ENCODE measurements at places on chromosomes 6 and 20.

DNA sequence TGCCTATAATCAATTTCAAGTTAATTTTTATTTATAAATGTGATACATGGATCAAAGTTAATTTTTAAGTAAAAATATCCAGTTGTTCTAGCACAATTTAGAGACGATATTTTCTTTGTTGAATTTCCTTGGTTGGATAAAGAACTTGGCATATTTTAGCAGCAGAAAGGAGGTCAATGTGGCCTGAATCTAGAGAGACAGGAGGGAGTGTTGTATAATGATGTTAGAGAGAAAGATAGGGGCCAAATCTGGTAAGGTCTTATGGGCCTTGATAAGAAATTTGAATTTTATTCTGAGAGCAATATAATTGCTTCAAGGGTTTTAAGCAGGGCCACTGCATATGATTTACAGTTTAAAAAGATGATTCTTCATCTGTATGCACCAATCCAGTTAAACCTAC lies 79.4 kb upstream of the OGFRL1 start:
- no peak for DNase-seq

DNA sequence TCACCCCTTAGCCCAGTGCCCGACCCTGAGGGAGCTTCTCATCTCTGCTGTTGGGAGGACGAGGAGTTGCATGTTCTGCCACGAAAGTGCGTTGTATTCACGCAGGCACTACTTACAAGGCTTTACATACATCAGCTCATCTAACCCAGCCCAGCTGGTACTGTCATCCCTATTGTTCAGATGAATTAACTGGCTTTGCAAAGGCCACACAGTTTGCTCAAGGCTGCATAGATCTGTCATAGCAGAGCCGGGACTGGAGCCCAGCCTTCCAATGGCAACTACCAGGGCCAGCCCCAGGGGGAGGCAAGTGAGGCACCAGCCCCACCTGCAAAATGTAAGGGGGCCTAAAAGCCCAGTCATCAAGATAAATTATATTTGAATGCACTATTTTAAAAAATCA lies 257.6 kb downstream of the NFATC2 start:
- DNase-seq: no peak

GRCh38 chr6:26027491-26028211 lies 59.6 kb upstream of the HFE start:
- no peak for DNase-seq

- no peak for DNase-seq
These were observed 13.4 kb downstream of the NAPB start for GRCh38 chr20:23407781-23408464.

DNA sequence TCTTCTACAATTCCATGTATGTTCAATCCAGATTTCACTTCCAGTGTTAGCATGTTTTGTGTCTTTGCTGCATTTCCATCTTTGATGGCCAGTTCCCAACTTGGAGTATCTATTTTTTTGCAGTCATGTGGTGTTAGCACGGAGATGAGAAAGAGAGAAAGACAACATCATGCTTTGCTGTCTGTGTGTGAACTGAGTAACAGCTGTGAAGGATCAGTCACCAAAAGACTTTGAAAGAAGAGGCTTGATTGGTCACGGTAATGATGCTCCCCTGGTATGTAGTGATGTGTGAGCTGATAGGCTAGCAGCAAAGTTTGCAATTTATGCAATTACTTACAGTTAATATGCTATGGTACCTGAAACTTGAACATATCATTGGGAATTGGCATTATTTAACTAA lies 731.3 kb upstream of the NRSN1 start:
- DNase-seq: no peak

- DNase-seq: no peak
These were observed 457.9 kb upstream of the PTCHD4 start for GRCh38 chr6:48568856-48569255.

- no peak for DNase-seq
These were observed 324.7 kb upstream of the JARID2 start for GRCh38 chr6:14921170-14921569.

DNA sequence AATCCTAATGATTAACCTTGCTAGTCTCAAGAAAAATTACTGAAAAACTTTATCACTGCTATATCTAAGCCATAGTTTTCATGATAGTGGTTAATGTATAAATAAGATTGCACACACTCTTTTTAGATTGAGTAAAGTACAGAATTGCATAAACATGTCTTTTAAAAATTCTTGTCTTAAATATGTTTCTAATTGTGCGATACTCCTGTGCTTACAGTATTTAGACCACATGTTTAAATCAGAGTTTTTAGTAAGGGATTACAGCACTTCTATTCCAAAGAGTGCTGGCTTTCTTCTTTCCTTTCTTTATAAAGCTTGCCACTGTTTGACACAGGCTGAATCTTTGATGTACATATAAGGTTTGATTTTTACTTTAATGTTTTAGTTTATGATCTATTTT lies 36.8 kb upstream of the RGS17 start:
- no peak for DNase-seq

DNA sequence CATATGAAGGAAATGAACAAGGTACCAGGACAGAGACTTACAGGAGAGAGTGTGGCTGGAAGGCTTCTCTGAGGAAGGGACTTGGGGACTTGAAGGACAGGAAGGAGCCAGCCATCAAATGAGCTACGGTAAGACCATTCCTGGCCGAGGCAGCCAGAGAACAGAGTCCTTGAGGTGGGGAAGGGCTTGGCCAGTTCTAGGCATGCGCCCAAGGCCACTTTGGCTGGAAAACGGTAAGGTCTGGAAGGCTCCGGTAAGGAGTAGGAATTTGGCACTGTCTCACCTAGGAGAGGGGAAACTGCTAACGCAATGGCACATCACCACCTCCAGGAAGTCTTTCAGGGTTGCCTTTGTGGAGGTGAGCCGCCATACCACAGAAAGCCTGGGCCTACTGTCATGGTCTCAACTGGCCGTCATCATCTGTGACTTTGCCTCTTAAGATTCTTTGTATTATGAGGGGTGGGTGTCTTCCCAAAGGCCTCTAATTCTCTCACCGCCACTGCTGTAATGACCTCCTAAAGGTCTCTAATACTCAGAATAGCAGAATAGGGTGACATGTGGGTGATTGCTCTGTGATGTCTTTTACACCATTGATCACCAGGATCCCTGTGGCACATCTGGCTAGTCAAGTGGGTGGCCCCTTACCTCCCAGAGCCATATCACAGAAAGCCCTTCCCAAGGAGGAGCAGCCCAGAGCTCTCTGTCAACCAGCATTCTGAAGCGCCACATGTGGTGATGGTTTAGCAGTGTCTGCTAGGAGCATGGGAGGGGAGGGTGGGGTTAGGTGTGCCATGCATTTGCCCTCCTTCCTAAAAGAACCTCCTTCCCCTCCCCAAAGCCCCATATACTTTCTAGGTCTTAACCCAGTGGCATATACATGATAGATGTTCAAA lies 17.7 kb upstream of the STX16 start:
- DNase-seq: no peak

- DNase-seq: no peak
These were observed 21.2 kb upstream of the PYGB start for GRCh38 chr20:25226433-25227316.

GRCh38 chr6:113511100-113511499 lies 346.0 kb upstream of the MARCKS start:
- DNase-seq: no peak

GRCh38 chr20:31861385-31862156 lies 8.8 kb downstream of the DUSP15 start:
- peak; percentile 62 for DNase-seq

DNA sequence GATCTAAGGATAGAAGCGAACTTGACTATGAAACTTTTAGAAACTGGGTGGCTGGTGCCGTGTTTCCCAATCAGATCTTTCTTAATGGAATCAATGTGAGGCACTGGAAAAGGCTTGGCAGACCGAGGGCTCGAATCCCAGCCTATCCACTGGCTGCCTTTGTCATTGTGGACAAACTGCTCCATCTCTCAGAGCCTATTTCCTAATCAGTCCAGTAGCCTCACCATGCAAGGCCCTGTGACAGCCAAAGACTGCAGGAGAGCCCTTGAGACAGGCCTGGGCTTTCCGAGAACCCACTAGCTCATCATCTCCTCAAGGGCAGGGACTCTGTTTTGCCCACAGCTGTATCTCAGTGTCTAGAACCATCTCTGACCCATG lies 43.4 kb downstream of the SPDEF start:
- DNase-seq: no peak

DNA sequence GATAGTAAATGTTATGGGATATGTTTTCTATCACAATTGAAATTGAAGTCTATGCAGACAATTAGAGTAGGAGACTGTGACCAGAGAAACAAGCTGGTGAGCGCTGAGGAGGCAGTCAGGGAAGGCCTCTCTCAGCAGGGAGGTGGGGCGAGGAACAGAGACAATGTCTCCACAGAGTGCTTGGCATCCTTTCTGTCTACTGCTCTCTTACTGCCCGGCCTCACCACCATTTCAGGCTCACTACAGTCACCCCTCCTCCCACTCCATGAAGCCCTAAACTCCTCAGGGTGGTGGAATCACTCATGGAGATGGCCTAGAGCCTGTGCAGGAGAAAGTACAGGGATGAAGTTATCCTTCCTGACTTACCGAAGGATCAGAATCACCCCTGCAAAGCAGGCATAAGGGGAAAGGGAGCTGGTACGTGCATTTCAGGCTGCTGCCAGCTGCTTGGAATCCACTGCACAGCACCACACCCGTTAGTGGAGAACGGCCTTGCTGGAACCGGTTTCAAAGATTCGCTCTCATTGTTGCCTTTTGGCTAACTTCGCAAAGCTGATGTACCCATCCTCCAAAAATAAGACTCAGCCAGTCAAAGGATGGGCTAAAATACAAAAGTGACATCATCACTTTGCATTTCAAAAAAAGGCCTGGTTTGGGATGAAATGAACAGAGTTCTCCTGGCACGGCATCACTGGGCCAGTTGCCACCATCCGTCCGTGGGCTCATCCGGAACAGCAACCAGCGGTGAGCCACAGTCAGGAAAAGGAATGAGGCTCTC lies 67.3 kb downstream of the SLC22A23 start:
- DNase-seq: no peak

DNA sequence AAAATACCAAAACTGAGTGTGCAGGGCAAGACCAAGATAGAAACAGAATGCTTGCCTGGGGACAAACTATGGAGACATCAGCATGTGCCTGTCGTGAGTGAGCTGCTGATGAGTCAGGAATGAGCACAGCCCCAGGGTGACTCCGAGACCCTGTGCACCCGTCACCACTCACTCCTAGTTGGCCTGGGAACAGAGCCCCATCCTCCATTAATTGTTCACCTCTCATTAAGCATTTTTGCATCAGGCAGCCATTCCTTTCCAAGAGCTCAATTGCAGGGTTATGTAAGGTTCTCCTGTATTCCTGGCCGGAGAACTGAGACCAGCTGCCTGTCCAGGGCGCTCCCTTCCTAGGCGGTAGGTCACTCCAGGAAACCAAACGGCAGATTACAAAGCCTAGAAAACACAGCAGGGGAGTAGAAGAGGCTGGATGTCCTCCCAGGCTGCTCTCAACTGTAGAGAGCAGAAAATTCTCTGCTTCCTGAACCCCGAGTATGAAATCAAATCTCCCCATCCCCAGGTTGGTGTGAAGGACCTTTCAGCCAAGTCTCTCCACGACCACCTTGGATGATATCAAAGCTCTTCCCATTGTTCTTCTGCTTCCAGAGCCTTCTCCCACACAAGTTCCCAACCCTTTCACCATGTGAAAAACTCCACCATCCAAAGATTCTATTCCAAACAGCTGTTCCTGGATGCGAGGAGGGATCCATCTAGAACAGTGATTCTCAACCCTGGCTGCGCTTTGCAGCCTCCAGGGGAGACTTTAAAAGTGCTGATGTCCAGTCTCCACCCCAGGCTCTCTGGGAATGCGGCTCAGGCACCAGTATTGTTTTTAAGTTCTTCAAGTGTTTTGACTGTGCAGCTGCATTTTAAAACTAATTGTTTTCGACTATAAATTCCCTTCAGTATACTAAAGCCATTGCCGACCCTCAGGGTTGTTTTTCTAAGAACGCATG lies 532.6 kb upstream of the JARID2 start:
- DNase-seq: no peak

DNA sequence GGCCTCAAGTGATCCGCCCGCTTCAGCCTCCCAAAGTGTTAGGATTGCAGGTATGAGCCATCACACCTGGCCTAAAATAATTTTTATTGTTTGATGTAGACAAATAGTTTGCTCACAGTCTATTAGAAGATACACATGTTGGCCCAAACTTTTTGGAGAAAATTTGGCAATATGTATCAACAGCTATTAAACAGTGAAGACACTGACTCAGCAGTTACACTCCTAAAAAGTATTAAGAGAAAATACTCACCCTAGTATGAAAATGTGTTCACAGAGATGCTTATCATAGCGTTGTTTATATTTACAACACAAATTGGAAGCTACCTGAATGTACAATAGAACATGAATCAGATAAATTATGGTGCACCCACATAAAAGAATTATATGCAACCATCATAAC lies 173.1 kb downstream of the WDR27 start:
- DNase-seq: no peak

Measured in activated CD4-positive, alpha-beta T cell treated with anti-CD3 and anti-CD28 coated beads, Interleukin-2, amount 50 U/mL, for 48 hours (primary cell).